HL-60 (cell line): ENCODE measurements at places on chromosomes 1 and 21.

- peak; percentile 1 for DNase-seq
Measured at GRCh38 chr1:195328102-195328501, 1280.1 kb downstream of the KCNT2 start.

DNA sequence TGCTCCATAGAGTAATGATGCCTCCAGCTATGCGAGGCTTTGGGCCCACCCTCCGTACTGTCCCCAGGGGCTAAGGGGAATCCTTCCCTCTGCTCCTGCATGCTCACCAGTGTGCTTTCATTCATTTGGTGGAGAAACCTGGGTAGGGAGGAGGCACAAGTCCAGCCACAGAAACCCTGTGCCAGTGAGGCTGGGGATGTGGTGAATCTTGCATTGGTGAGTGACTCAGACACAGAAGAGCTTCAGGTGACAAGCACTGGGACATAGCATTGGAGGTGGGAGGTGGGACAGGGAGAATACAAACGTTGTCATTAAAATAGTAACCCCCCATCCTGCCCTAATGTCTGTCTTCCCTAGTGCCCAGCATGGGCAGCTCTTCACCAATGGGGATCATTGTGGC, 5.2 kb downstream of the FCGR2A start:
- DNase-seq: no peak

- no peak for DNase-seq
Measured at GRCh38 chr1:109170035-109170764, 43.5 kb upstream of the SARS1 start.

DNA sequence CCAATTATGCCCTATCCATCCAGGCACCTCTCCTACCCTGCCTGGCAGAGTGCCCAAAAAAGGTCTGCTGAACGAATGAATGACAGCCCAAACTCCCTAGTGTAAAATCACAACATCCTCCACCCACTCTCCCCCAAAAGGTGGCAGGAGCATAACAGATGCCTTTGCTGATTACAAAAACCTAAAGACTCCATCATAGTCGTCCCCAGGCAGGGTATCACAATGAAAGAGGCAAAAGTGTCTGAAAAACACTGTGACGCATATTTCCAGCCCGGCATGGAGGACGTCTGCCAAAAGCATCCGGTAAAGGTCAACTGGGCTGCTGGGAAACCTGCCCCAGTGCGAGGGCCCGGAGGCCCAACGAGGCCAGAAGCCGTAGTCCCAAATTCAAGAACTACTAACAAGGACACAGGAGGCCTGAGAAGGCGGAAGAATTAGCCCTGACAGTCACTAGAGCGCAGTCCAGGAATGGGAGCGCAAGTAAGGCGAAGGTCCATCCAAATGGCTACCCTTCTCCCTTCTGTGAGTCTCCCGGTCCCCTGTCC, 576 bp downstream of the SMIM12 start:
- no peak for DNase-seq

GRCh38 chr1:185419718-185420117, 102.7 kb upstream of the IVNS1ABP start:
- DNase-seq: no peak

- DNase-seq: no peak
Measured at GRCh38 chr1:100607628-100608240, 69.8 kb downstream of the GPR88 start.

DNA sequence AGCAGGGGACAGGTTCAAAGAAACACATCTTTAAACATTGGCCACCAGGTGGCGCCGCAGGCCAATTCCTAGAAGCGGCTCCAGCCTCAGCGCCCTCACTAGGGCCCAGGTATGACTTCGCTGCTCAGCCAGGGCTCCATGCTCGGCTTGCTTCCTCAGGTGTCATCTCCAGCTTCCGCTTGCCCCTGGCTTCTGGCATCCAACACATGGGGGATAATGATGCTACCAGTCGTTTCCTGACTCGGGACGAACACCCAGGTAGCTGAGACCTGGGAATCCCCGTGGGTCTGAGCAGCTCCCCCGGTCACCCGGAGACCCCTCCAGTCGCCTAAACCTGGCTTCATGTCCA, 8.5 kb upstream of the MEX3A start:
- peak; percentile 57 for DNase-seq

DNA sequence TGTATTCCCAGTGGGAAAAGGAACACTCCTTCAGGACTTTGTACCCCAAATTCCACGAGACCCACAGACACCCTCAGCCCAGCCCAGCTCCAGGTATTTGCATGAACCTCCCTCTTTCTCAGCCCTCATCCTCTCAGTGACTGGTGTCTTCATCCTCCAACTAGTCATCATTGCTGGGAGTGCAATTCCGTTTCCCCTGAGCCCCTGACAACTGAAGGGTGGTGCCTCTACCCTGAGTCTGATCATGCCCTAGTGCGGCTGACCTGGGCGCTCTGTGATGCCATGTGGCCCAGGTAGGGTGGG, 3.8 kb upstream of the ZNF692 start:
- DNase-seq: no peak

DNA sequence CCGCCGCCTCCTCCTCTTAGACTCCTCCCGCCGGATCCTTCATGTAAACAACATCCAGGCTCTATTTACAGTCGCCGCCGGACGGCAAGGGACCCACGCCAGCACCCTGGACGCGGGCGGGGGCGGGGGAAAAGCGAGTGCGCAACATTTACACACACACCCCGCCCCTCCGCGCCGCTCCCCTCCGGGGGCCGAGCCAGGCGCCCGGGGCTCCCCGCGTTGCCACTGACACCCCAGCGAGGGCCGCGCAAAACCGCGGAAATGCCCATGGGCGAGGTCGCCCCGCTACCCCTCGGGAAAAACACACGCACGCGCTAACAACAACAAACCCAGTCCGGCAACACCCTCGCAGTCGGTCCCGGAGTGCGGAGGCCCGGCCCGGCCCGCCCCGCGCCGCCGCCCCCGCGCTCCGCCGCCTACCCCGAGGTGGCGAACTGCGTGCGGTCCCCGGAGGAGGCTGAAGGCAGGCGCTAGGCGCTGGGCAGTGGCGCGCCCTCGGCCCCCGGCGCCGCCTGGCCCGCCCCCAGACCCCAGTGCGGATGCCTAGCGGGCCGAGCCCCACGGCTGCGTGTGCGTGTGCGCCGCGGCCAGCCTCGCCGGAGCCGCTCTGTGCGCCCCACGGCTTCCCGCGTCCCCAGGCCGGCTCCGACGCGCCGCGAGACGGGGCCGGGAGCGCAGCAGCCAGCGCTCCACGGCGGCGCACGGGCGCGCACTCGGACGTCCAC, 81.1 kb upstream of the AK4 start:
- DNase-seq: no peak

DNA sequence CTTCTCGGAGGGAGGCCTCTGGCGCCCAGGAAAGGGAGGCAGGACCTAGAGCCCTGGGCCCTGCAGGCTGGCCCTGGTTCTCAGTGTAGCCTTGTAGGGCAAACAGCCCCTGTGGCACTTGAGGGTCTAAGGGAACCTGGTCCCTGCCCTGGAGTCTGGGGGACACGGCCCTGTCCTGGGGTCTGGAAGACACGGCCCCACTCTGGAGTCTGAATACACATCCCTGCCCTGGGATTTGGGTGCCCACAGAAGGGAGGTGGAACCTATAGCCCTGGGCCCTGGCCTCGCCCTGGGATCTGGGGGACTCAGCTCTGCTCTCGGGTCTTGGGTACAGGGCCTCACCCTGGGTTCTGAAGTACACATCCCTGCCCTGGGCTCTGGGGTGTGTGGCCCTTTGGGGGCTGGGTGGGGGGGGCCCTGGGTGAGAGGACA, 97.9 kb downstream of the OBSCN start:
- no peak for DNase-seq

GRCh38 chr1:225691861-225692516, 39.1 kb upstream of the ENAH start:
- DNase-seq: no peak

GRCh38 chr1:154760469-154760933, 109.6 kb downstream of the KCNN3 start:
- DNase-seq: no peak

DNA sequence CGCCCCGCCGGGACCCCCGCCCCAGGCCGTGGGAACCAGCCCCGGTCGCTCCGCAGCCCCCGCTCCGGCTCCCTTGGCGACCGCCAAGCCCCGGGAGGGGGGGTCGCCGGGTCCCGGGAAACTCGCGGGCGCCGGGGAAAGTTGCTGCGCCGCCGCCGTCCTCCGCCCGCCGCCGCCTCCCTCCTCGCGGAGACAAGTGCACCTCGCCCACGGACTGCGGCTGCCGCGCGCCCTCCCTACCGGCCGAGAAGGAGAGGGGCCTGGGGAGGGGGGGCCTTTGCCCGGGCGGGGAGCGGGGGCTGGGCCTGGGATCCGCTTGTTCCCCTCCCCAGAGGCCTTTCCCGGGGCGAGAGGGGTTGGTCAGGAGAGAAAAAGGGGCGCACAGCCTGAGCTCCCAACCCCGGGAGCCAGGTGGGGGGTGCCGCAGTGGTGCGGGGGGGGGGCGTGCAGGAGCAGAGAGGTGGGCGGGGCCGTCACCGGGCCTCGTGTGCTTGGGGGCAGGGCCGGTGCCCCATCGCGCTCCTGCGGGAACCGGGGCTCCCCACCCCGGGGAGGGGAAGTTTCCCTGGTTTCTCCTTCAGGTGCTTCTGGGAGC, 592 bp downstream of the AGRN start:
- DNase-seq: no peak

DNA sequence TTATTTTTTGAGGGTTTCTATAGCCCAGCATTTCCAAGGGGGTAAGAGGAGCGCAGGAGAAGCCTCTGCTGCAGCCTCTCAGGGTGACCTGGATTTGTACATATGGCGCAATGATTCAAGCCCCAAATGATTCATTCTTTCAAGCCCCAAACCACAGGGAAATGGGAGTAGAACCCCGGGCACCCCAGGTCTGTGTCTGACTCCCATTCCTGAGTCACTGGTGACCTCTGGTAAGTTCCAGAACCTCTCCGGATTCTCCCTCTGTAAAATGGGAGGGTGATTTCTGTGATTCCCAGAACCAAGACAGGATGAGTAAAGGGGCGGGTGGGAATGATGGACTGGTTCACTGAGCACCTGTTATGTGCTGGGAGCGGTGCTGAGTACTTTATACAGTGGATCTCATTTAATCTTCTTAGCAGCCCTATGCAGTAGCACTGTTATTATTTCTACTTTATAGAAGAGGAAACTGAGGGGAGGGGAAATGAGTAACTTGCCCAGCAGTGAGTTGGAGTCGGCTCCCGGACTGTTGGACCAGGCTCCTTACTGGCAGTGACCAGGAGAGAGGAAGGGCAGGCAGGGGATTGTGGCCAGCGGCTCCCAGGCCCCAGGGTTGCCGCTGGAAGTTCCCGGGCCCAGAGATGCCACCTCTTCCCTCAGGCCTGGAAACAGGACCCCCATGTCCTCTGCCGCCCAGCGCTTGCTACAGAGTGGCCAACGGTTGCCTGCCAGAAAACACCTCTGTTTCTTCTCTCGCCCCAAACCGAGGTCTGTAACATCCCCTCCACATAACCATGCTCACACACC, 20.3 kb upstream of the SLC26A9 start:
- DNase-seq: peak; percentile 37

DNA sequence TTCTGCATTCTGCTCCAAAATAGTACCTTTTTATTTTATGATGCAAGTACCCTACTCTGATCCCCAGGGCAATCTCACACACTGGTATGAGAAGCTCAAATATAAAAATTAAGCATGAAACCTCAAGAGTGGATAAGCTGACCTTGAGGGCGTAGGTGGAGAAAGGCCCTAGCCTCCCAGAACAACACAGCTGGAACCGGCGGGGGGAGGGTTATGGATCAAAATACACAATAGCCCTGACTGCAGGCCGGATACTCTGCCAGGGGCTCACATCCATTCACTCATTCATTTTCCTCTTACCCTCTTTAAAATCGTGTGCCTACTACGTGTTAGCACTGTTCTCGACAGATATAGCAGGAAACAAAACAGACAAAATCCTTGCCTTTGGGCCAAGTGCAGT, 32.8 kb upstream of the ECE1 start:
- no peak for DNase-seq

DNA sequence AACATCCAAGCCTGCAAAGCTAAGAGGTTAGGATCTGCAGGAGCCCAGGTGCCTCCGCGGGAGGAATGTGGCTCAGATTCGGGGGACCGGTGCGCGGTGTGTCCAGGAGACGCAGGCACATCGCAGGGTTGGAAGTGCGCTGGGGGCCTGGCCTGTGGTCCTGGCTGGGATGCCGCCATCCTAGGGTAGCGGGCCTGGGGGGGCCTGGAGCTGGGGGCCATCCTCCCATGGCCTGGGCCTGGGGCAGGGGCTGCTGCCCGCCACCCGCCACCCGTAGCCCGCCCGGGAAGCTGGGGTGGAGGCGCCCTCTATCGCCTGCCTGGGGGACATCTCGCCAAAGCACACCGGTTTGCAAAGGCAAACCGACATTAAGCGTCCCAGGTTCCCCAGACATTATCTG, 170.6 kb upstream of the ARHGEF16 start:
- DNase-seq: peak; percentile 7

DNA sequence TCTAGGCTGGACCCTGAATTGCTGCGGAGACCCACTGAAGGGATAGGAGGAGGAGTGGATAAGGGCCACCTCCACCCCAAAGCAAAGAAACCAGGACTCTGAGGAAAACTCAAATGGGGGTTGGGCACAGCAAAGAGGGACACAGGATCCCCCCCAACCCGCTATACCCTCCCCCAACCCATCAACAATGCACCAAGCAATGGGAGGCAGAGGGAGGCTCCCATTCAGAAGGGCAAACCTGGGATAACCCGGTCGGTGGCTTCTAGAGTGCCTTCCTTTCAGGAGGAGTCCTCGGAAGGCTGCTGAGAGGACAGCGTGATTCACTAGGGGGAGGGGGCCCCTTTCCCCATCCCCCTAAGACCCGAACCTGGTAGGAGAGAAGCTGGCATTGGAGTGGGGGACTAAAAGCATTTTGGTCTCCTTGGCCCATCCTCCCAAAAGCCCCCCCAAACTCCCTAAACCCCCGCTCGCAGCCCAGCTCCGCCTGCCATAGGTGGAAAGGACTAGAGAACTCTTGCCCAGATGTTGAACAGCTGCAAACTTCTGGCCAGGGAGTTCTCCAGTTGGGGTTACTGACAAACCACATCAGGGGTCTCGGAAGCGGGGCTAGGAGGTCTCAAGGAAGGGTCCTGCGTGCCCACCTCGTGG, 1.3 kb downstream of the MEF2D start:
- DNase-seq: peak; percentile 67

GRCh38 chr1:170010443-170010842, 64.1 kb downstream of the KIFAP3 start:
- DNase-seq: no peak

- DNase-seq: no peak
Measured at GRCh38 chr1:51264451-51264850, 28.4 kb downstream of the RNF11 start.

DNA sequence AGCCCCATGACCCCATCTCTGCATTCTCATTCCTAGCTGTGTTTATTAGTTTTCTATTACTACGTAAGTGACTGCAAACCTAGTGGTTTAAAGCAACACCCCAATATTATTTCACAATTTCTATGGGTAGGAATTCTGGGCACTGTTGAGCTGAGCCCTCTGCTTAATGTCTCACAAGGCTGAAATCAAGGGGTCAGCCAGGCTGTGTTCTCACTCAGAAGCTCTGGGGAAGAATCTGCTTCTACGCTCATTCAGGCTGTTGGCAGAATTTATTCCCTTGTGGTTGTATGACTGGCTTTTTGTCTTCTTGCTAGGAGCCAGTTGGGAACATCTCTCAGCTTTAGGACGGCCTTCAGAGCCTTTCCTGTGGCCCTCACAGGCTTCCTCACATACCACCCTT, 181.0 kb downstream of the GIPC2 start:
- DNase-seq: no peak

- DNase-seq: no peak
Measured at GRCh38 chr1:226097866-226098625, 35.5 kb downstream of the H3-3A start.

- DNase-seq: no peak
Measured at GRCh38 chr1:175173531-175173930, 19.0 kb downstream of the KIAA0040 start.
